ENCODE measurements at places on chromosomes 6 and 20.
A peak's percentile ranks its signal among the peaks of the same experiment; 100 is the strongest.

- peak; percentile 13 for DNase-seq
These were observed 269.3 kb downstream of the ARHGAP18 start for GRCh38 chr6:129440691-129441090.

- no peak for DNase-seq
These were observed 46.2 kb upstream of the RFPL4B start for GRCh38 chr6:112300896-112301295.

GRCh38 chr6:163539101-163539762 lies 124.7 kb downstream of the QKI start:
- no peak for DNase-seq

GRCh38 chr20:16020971-16021370 lies 552.3 kb downstream of the KIF16B start:
- DNase-seq = peak; percentile 2

DNA sequence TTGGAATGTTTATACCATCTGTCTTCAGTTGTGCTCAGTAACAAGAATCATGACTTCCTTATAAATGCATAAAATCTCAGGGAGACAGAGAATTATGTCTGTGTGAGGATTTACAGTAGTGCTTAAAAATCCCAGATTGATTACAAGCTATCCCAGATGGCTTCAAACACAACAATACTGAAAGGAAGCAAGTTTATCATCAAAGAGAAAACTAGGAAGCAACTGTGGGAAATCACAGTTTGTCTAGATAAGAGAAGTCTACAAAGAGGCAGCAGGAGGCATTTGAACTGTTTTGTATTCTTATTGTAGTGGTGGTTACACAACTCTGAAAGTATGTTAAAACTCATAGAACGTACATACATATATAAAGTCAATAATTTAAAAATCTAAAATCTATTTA lies 104.4 kb upstream of the SALL4 start:
- DNase-seq = no peak

GRCh38 chr6:124530926-124531325 lies 431.3 kb upstream of the RNF217 start:
- DNase-seq = no peak

- no peak for DNase-seq
These were observed 135.1 kb downstream of the QRSL1 start for GRCh38 chr6:106764353-106764980.

GRCh38 chr6:19472850-19473249 lies 364.3 kb upstream of the ID4 start:
- no peak for DNase-seq

Data from cardiac fibroblast (primary cell).